ENCODE measurements at places on chromosomes 4 and X. TPM values are rescaled to one million over a fixed set of nuclear protein-coding genes. Genes with fewer than 3 reads are reported as not detected.

DNA sequence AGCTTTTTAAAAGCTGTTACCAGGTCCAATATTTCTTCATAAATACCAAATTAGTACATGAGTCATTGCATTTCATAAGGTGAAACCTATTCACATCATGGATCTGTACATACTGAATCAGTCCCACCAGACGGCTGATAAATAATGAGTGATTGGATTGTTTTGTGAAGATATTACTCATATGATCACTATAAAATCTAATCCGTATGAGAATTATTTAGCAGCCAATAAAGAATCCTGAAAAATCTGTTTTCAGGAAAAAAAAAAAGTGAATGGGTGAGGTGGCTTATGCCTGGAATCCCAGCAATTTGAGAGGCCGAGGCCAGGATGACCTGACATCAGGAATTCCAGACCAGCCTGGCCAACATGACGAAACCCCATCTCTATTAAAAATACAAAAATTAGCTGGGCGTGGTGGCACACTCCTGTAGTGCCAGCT, 438.1 kb downstream of the INPP4B start:
- no peak for DNase-seq

DNA sequence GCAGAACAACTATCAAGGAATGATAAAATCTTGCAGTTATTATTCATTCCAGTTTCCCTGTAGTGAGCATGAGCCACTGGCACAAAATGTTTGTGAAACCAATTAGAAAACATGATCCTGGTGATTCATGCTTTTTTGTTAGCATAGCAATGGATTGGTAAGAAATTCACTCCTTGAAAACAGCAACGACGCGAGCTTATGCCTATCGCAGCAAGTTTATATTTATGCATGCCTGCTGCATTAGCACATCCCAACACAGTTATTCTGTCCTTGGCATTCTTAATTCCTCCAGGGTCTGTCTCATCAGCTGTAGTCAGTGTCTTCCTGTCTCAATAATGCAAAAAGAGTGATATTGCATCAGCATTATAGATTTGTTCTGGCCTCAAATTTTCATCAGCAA, 975.9 kb downstream of the STIM2 start:
- no peak for DNase-seq

GRCh38 chr4:68250151-68250930, 4.8 kb upstream of the TMPRSS11B start:
- no peak for DNase-seq

The SPANXC gene
- not detected for polyA plus RNA-seq

The SMIM43 gene
- 0.63 TPM for polyA plus RNA-seq
